ENCODE measurements at places on chromosomes 5 and 9.

DNA sequence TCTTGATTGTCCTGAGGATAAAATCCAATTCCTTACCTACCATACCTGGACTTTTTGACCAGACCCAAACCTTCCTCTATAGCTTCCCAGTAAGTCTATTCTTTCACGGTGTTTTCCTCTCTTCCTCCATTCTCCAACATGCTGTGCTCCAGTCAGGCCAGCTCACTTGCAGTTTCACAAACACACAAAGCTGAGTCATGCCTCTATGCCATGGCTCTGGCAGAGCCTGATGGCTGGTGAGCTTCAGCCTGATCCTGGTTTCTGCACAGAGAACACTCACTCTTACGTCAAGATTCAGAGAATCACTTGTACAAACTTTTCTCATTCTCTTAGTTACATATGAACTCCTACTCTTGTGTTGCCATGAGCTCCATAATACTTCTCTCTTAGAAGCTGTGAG, 27.7 kb upstream of the PAX5 start:
- DNase-seq, result peak; percentile 45

DNA sequence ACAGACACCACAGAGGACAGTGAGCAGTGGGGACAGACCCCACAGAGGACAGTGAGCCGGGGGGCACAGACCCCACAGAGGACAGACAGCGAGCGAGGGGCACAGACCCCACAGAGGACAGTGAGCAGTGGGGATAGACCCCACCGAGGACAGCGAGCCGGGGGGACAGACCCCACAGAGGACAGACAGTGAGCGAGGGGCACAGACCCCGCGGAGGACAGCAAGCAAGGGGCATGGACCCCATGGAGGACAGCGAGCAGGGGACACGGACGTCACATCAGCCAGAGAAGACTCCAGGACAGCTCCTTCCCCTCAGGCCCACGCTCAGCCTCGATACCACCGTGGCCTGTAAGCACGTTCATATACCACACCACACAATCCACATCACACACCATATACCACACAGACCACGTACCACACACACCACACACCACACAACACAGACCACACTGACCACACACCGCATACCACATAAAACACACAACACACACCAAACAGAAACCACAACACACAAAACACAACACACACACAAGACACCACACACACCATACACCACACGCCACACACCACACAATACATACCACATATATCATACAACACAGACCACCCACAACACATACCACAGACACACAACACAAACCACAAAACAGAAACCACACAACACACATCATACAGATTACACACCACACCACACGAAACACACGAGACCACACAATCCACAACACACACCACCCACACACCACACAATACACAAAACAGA, 5.2 kb upstream of the ZDHHC11 start:
- no peak for DNase-seq

- DNase-seq, result no peak
Observed at GRCh38 chr9:33142535-33142934, 24.6 kb downstream of the B4GALT1 start.

DNA sequence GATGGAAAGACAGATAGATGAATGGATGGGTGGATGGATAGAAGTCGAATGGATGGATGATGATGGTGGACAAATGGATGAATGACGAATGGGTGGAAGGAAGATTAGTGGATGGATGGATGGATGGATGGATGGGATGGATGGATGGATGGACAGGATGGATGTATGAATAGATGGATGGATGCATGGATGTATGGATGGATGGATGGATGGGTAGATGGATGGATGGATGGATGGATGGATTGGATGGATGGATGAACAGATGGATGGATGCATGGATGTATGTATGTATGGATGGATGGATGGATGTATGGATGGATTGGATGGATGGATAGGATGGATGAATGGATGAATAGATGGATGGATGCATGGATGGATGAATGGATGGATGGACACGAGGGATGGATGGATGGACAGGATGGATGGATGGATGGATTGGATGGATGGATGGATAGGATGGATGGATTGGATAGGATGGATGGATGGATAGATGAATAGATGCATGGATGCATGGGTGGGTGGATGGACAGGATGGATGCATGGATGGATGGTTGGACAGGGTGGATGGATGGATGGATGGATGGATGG, 52.4 kb downstream of the DUSP1 start:
- no peak for DNase-seq

- peak; percentile 62 for DNase-seq
Observed at GRCh38 chr9:132241840-132242620, 80.2 kb downstream of the NTNG2 start.

DNA sequence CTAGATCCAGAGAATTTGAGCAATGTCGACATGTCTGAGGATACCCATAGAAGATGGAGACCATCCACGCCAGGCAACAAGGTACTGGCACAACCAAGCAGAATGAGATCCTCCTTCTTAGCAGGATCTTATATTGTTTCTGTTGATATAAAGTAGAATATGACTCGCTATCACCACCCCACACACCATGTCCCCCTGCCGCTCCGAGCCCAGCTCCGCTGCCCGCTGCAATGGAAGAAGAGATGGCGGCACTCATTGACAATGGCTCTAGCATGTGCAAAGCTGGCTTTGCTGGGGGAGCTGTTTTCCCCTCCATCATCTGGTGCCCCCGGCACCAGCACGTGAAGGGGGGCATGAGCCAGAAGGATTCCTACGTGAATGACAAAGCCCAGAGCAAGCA, 49.5 kb upstream of the FBXL7 start:
- DNase-seq, result no peak

DNA sequence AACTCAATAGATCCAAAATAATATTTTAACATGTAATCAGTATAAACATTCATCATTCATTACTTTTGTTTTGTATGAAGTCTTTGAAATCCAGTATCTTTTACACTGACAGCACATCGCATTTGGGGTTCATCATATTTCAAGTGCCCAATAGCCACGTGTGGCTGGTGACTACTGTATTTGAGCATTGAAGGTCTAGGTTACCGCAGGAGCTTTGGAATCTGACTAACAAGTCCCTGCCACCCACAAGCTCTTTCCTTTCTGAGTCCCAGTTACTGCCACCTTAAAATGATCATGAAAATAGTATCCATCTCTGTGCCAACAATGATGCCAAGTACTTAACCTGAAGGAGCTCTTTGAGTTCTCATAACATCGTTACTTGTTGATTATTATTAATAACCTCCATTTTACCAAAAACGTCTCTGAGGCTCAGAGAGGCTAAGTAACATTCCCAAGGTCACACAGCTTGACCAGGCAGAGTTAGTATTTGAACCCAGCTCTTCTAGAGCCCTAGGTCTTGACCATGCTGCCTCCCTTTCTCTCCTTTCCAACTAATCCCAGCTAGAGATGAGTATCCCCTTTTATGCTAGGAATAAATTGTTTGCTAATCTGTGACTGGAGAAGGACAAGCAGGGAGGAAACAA, 24.2 kb downstream of the ARHGEF37 start:
- no peak for DNase-seq

DNA sequence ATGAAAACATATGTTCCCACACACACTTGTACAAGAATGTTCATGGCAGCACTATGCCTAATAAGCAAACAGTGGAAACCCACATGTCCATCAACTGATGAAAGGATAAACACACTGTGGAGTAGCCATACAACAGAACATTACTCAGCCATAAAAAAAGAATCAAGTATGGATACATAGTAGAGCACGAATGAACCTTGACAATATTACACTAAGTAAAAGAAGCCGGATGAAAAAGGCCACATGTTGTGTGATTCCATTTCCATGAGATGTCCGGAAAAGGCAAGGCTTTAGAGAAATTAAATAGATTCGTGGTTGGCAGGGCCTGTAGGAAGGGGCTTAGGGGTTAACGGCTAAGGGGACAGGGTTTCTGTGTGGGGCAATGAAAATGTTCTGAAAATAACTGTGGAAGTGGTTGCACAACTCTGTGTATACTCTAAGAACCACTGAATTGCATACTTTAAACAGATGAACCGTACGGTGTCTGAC, 51.4 kb downstream of the COL23A1 start:
- DNase-seq, result peak; percentile 78

GRCh38 chr5:14659821-14660607, 4.5 kb upstream of the OTULIN start:
- DNase-seq, result no peak

- DNase-seq, result no peak
Observed at GRCh38 chr9:106321394-106322180, 541.4 kb upstream of the ZNF462 start.

DNA sequence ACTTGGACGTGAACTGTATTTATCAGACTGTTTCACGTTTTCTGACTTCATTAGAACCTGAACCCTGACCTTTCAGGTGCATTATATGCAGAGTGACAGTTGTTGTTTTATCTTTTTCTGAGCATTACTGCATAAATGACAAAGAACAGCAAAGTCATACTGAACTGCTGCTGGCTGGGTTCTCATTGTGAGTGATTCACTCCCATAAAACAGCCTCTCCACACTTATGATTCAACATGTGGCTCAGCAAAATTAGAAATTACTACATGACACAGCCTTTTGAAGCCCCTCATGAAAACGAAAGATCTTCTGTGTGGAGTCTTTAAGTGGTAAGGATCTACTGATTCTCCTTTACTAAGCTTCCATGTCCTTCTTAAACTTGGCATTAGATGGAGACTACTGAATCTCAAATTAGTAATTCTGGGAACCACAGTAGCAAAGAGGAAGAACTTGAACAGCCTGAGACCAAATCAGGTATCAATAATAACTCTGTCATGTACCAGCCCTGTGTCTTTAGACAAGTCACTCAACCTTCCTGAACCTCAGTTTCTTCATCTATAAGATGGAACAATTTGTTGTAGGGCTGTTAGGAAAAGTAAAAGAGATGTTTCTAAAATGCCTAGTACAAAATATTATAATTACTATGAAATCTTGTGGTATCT, 172.3 kb upstream of the GNA14 start:
- DNase-seq, result no peak

GRCh38 chr9:133207540-133208170, 1.4 kb downstream of the OBP2B start:
- DNase-seq, result no peak

DNA sequence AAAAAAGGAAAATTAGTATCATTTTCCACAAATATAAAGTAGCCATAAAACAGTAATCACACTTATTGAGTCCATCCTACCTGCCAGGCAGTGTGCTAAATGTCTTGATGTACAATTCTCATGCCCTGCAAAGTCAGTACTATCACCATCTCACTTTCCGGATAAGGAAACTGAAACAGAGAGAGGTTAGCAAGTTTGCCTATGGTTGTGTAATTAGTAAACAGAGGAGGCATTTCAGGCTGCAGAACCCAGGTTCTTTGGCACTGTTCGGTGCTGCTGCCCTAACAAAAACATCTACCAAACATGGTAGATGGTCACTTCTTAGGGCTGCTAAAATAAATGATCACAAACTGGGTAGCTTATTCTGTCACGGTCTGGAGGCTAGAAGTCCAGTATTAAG, 22.6 kb downstream of the PLAC8L1 start:
- DNase-seq, result no peak

DNA sequence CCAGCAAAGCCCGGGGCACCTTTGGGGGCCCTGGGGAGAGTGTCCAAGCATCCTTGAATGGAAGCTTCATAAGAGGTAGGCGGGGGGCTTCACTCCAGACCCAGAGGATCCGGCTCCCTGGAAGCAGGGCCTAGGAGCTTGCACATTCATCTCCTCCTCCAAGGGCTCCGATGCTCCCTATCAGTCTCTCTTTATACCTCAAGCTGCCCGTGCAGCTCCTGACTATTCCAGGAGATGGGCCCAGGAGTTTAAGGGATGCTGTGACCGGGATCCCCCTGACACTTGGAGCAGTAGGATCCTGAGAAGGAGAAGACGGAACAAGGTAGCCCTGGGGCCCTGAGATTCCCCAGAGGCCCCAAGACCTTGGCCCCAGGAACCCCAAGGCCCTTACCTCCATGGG, 25.9 kb downstream of the CSF1R start:
- no peak for DNase-seq

- no peak for DNase-seq
Observed at GRCh38 chr9:110996436-110997220, 41.6 kb downstream of the LPAR1 start.

DNA sequence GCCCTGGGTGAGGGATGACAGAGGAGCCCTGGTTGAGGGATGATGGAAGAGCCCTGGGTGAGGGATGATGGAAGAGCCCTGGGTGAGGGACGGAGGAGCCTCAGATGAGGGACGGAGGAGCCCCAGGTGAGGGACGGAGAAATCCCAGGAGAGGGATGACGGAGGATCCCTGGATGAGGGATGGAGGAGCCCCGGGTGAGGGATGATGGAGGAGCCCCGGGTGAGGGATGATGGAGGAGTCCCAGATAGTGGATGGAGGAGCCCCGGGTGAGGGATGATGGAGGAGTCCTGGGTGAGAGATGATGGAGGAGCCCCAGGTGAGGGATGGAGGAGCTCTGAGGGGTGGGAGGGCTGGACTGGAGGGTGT, 10.9 kb downstream of the PHF2 start:
- DNase-seq, result no peak

- DNase-seq, result peak; percentile 36
Observed at GRCh38 chr5:39164016-39164415, 55.3 kb downstream of the FYB1 start.

DNA sequence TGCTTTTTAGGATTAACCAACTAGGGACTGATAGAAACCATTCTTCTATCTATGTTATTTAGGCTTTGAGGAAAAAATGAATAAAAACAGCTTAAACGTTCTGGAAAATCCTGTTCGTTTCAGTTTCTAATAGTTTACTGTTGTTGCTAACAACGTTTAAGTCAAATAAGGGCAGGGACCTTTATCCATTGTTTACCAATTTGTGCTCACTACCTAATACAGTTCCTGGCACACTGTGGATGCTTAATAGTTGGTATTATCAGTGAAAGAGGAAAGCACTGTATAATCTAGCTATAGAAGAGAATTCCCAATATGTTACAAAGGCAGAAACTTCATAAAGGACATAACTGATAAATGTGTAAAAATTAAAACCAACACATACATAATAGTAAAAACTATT, 52.5 kb downstream of the ZFR start:
- no peak for DNase-seq

DNA sequence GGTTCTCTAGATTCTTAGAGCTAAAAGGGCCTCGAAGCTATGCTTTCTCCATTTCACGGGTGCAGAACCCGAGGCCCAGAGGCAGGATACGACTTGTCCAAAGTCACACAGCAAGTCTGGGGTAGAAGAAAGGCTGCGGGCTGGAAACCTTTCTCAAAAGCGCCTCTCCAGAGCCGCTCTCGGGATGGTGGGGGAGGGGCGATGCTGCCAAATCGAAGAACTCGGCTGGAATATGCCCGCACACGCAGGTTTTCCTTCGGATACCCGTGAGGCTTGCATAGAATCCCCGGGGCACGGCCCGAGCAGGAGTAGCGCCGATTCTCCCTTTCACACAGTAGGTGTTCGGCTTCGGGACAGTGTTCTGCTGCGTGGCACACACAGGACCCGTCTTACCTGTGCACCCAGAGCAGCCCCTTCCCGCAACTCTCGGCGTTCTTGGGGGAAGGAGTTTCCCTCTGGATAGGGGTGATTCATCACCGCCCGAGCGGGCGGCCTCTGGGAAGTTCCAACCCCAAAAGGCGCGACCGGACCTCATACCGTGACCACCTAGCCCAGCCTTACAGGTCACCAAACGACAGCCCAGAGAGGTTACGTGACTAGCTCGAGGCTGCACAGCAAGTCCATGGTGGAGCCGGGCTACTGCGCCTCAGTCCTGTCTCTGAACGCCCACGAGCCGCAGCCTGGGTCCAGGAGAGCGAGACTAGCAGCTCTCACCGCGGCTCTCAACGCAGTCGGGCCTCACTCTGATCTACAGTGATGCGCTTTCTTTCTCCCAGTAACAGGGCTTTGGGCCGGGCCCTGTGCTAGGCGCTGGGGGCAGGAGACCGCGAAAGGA, 4.1 kb downstream of the PAX5 start:
- DNase-seq, result no peak

- DNase-seq, result no peak
Observed at GRCh38 chr5:93062548-93062947, 518.5 kb downstream of the NR2F1-AS1 start.

Measured in HL-60 (cell line).